ENCODE measurements at places on chromosomes 11 and 22. TPM values are rescaled to one million over a fixed set of nuclear protein-coding genes. Genes with fewer than 3 reads are reported as not detected.

DNA sequence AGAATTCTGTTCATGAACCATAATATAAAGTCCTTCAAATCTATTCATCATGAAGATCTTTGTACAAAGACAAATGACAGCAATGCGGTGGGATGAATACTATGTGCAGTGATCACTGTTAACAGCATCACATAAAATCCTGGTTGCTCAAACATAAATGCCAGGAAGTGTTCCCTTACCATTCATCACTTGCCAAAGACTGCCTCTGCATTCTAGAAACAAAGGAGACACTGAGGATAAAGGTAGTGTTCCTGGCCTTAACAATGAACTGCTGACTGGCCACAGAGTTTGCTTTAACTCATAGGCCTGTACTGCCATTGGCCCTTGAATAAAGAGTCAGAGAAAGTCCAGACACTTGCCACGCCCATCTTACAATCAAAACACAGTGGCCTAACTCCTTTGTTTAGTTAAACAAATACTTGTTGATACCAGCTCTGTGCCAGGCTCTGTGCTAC is 29.5 kb downstream of the C2CD3 start:
- DNase-seq: peak; percentile 47

- DNase-seq: no peak
Observed at GRCh38 chr11:10441091-10441490, 14.0 kb upstream of the AMPD3 start.

- DNase-seq: no peak
Observed at GRCh38 chr11:123239191-123240150, 44.4 kb upstream of the CLMP start.

GRCh38 chr22:43155789-43156188 is 4.4 kb downstream of the TSPO start:
- DNase-seq: no peak

DNA sequence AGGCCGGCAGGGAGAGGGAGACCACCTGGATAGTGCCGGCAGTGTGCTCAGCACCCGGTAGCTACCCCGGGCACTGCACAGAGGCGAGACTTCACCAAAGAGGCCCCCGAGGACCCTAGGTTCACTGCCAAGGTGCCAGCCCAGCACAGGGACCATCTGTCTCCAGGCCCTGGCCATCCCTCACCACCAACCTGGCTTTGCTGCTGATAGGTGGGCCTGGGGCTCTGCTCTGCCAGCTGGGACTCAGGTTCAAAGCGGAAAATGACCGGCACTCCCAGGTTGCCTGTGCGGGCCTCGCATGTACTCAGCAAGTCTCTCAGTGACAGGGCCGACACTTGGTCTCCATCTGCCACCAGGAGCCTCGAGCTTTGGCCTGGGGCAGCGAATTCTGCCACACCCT is 812.2 kb downstream of the BRD1 start:
- DNase-seq: peak; percentile 15

GRCh38 chr11:119580751-119581150 is 148.2 kb downstream of the NECTIN1 start:
- no peak for DNase-seq

DNA sequence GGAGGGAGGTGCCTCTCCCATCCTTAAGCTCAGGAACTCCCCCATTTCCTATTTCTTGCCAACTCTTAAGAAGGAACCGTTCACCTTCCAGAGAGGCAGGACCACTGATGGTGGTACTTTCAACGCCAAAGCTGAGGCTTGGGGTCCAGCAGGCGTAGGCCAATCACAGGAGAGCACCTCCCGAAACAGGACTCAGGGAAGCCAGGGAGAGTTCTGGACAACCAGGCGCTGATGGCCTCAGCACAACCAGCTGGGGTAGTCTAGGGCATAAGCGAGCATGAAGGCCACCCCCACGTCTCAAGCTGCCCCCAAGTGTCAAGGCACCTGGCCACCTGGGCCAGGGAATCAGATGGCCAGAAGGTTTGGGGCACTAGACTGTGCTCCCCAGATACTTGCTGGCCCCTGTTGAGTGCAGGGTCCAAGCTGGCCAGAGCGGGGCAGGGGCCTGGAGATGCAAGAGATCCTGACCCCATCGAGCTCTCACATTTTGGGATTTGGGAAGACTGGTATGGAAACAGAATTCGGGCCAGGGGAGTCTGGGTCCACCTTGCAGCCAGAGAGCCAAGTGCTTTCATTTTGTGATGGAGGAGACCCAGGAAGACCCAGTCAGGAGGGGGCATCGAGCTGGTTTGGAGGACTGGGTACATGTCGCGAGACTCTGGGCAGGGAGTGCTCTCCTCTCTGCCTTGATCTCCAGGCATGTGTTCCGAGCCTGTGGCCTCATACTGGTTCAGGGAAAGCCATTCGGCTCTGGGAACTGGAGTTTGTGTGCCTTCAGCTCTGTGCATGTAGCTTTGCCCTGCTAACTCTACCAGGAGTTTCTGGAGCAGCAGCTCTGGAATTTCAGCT is 926 bp downstream of the CD6 start:
- no peak for DNase-seq

DNA sequence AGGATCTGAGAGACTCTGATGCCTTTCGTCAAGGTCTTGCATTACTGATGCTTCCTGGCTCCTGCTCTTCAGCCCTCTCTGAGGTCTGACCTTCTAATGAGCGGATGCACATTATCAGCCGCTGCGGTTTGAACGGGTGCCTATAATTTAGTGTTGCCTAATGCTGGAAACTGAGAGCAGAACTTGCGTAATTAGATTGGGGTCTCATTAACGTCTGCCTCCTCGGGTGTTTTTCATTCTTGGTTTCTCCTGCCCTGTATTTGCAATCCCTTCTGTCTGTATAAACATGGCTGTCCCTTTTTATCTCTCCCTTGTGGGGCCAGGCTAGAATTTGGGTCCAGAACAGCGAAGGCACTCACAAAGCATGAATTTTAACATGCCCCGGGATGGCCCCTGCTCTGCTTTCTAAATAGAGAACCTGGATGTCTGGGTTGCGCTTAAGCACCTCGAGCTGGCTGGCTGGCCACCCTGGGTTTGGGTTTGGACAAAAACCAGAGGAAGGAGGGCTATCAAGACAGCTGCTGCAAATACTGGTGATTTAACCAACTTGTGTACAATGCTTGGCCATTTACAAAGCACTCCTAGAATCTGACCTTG is 118.6 kb downstream of the TIMP3 start:
- no peak for DNase-seq

DNA sequence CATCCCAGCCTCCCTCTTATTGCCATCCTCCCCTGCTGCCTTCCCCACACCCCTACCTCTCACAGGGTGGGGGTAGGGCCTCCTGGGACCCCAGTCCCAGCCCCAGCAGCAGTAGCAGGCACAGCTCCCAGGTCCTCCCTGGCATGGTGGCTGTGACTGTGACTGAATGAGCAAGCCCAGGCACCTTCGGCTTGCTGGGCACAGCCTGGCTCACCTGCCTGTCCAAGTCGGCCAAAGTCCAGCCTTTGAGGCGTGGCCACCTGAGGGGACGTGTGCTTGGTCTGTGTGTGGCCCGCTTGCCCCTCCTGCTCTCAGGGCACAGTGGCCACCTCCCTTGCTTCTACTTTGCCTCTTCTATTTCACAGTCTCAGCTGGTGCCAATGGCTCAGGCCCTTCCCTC is at the start of gene TREH:
TSS of gene TREH (minus strand) at position 168 of the 400 bp plus-strand sequence. CDS start at position 145, 23 bp downstream.
- peak; percentile 81 for DNase-seq

GRCh38 chr22:46687048-46687444 is 51.0 kb downstream of the CERK start:
- no peak for DNase-seq

- DNase-seq: no peak
Observed at GRCh38 chr11:98277251-98277912, 743.4 kb upstream of the CNTN5 start.

DNA sequence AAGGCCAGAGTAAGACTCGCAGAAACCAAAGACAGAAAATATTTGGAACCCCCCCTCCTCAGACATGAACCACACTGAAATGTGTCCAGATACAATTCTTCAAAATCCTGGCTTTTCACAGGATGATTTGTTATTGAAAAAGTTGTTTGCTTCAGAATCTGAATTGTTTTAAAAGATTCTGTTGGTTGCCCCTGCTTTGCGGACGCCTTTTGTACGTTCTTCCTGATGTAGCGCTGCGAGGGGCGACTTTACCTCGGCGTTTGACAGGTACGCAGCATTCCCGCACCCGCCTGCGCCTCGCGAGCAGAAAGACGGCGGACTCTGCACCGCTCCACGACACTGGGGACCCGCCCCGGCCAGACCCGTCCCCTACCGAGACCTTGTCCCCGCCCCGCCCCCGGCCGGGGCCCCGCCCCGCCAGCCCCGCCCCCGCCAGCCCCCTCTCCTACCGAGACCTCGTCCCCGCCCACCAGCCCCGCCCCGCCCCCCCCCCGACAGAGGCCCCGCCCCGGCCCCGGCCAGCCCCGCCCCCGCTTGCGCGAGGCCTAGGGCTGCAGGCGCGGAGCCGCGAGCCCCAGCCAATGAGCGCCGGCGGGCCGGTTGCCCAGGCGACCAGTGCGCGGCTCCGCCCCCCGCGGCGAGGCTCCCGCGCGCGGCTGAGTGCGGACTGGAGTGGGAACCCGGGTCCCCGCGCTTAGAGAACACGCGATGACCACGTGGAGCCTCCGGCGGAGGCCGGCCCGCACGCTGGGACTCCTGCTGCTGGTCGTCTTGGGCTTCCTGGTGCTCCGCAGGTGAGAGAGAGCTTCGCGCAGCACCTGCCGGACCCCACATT is at the start of gene GLB1L2:
TSS of gene GLB1L2 (plus strand) at position 635 of the 835 bp plus-strand sequence. CDS start at position 709, 74 bp downstream.
- DNase-seq: peak; percentile 89

DNA sequence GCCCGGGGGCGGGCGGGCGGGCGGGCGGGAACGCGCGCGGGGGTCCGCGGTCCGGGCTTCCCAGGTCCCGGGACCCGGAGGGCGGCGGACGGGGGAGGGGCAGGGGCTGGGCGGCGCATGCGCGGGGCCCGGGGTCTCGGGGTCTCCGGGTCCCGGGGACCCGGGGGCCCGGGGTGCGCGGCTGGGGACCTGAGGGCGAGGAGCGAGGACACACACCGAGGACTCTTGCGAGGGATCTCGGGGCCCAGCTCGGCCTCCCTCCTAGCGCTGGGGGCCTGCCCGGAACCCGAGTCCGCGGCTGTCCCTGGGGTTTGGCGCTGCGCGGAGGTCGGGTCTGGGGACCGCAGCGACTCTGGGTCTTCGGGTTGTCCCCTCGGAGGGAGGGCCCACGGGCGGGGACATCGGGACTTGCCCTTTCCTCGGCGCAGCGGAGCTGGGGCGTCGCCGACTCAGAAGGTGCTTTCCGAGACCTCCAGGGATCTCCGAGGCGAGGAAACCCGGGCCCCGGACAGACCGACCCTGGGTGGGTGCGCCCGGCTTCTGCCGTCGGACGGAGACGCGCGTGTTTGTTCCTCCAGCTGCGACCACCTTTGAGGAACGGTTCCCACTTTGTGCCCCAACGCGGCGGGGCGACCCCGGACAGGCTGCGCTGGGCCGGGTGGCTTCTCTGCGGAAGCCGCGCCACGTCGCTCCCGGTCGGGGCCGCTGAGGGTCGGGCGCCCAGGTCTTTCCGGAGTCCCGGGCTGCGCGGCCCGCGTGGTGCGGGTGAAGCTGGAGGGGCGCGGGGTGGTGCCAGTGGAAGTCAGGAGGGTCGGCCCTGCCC is 540 bp downstream of the PPARA start:
- DNase-seq: peak; percentile 68

GRCh38 chr22:19045094-19045493 is 77.1 kb downstream of the DGCR2 start:
- DNase-seq: no peak

DNA sequence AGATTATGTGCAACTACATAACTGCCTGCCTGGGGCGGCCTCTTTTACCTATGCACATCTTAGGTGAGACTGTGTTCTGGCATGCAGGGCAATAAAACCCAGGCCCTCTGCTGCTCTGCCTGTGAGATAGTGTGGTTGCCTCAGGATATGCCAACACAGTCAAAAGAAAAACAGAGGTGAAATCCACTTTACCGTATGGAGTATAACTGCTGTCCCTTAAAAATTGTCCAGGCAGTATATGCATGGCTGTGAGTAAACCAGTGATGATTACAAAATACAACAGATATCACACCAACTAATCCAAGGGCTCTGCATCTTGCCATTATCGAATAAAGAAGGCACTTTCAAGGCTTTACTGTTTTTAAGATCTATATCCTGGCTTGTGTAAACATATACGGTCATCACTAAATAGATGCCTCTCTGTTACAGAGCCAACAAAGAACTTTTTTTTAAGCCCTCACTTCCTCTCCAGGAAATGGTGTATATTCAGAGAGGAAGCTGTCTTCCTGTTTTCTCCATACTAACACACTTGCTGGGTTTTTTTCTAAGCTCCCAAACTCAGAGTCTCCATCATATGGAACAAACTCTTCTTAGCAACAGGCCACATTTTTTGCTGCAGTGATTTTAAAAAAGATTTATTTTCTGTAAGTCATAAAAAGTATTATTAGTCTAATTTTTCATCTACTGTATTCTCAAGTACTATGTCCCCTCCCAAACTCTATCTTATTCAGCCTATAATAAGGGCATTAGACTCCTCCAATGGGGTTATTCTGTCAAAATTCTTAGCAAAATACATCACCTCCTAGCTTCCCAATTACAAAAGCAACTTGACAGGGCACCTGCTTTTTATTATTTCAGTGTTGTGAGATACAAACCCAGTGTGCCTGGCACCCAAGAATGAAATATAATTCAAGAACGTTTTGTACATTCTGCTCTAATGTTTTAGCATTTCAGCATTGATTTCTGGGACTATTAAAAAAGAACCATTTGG is 135.2 kb downstream of the MAML2 start:
- DNase-seq: no peak

GRCh38 chr11:108647701-108648527 is 17.0 kb upstream of the DDX10 start:
- DNase-seq: peak; percentile 88

DNA sequence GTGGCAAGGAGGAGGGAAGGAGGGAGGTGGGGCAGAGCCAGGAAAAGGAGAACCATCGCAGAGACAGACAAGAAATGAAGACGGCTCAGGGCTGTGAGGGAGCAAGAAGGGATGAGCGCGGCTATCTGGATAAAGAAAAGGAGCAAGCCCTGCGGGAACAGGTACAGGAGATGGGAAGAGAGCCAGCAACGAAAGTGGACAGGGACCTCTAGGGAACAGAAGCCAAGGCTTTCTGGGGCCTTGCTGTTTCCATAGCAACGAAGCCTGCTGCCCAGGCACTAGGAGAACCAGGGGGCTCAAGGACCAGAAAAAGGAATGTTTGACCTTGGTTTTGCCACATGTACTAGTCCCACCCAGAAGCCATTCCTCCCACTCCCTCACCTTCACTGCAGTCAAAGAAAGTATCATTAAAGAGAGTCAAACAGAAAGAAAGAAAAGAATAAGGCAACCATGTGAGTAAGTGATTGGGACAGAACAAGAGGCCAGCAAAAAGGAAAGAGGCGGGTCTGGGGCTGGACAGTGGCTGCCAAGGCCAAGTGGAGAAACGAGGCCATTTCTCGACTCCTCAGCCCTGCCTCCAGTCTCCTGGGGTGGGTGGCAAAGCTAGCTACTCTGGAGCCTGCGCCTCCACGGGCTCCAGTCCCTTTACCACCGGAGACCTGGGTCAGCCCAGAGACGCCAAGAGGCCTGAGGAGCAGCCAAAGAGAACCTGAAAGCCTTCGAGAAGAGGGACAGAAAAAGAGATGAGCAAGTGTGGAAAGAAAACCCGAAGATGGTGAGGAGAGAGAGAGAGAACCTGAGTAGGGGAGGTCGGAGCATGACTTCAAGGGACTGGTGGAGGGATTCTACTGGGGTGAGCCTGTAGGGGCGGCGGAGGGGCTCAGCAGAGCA is 35.1 kb downstream of the NRXN2 start:
- DNase-seq: no peak

GPR137 gene
- 7.0 TPM for total RNA-seq

DDI1 gene
- not detected for total RNA-seq

MMP11 gene
- 2.3 TPM for total RNA-seq

C2CD2L gene
- 16.2 TPM for total RNA-seq

ANO1 gene
- 32.7 TPM for total RNA-seq

MIOX gene
- not detected for total RNA-seq

DEUP1 gene
- not detected for total RNA-seq

BMAL1 gene
- 15.8 TPM for total RNA-seq

GGTLC2 gene
- total RNA-seq: not detected

TP53I11 gene
- 155 TPM for total RNA-seq

SWAP70 gene
- total RNA-seq: 19.8 TPM
